ENCODE measurements at places on chromosomes 13 and 19.

DNA sequence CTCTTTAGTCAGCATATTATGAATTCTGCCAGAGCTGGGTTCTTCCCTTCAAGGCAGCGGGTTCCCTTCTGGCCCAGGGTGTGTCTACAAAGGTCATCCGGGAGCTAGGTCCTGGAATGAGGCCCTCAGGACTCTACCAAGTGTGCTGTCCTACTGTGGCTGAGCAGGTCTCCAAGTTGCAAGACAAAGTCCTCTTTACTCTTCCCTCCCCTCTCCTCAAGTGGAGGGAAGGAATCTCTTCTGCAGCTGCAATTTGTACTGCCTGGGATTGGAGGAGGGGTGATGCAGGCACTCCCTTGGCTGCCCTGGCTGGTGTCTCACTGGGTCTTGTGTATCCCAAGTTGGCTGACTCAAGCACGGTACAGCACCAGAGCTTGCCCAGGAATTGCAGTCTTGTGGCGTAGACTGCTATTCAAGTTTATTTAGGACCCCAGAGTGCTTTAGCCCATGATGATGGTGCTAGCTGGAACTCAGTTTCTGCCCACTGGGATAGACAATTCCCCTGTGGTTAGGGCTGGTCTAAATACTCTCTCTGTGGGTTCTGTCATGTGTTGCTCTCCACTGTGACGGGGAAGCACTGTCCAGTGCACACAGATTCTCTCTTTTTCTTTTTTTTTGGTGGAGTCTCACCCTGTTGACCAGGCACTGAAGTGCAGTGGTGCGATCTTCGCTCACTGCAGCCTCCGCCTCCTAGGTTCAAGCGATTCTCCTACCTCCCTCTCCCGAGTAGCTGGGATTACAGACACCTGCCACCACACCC, 28.5 kb downstream of the RFC3 start:
- DNase-seq, result no peak

DNA sequence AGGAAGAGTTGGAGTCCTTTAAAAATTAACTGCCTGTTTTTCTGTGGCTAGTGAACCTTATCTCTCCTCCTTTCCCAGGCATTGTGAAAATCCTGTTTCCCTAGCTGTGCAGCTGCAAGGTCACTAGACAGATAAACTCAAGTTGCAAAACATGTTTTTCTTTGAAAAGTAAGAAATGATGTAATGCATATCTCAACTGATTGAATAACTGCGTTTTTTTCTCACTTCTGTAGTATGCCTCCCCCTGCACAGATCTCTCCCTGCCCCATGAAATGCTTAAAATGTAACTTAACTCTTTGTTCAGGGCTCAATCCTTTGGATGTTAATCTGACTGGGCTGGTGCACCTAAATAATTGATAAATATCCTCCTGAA, 27.7 kb upstream of the CYSLTR2 start:
- DNase-seq, result no peak

DNA sequence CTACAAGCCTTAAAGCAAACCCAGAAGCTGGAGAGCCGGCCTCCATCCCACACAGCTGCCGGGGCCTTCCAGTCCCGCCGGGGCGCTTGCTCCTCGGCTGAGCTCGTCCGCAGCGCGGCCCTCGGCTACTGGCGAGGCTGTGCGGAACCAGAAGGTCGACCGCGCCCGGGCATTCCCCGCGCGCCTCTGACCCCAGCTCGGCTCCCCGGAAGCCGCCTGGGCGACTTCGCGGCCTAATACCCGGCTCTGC, 863 bp downstream of the ANKRD10 start:
- no peak for DNase-seq

DNA sequence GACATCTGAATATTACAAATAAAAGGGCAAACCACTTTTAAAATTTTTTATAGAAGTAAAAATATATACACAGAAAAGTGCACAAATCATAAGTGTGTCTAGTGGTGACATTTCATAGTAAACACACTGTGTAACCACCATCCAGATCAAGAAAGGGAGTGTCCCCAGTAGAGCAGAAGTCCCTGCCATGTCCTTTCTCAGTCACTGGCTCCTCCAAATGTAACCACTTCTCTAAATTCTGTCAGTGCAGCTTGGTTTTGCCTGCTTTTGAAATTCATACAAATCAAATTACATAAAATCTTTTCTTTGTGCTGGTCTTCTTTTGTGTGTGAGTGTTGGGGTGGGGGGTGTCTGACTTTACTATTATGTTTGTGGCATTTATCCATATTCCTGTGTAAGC, 116.5 kb downstream of the RBM26 start:
- DNase-seq, result no peak

- DNase-seq, result no peak
Measured at GRCh38 chr13:58340895-58341294, 709.4 kb downstream of the PCDH17 start.

GRCh38 chr19:54254195-54254906, 2.7 kb downstream of the LILRB5 start:
- DNase-seq, result no peak

GRCh38 chr19:39420769-39421168, 8.3 kb downstream of the PLEKHG2 start:
- DNase-seq, result no peak

DNA sequence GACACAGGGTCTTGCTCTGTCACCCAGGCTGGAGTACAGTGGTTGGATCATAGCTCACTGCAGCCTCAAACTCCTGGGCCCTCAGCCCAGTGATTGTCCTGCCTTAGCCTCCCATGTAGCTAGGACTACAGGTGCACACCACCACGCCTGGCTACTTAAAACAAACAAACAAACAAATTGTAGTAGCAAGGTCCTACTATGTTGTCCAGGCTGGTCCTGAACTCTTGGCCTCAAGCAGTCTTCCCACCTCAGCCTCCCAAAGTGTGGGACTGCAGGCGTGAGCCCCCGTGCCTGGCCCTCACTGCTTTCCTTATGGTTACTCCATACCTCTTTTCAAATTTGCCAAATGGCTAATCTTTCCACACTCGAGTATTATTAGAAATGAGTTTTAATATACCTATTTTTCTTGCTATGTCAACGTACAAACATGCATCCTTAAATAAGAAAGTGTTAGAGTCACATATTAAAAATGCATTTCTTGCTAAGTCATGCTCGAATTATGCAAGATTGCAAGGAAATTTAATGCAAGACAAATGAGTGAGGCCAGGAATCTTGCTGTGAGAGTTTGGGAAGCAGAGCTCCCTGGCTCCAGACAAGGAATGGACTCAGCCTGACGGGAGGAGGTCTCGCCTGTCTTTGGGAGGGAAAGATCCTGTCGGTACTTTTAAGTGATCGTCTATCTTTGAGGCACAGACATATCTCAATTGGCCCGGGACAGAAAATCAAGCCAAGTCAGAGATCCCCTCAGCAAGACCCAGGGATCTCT, 39.4 kb downstream of the RFX2 start:
- no peak for DNase-seq

GRCh38 chr19:1087813-1088415, 7.3 kb downstream of the POLR2E start:
- no peak for DNase-seq

DNA sequence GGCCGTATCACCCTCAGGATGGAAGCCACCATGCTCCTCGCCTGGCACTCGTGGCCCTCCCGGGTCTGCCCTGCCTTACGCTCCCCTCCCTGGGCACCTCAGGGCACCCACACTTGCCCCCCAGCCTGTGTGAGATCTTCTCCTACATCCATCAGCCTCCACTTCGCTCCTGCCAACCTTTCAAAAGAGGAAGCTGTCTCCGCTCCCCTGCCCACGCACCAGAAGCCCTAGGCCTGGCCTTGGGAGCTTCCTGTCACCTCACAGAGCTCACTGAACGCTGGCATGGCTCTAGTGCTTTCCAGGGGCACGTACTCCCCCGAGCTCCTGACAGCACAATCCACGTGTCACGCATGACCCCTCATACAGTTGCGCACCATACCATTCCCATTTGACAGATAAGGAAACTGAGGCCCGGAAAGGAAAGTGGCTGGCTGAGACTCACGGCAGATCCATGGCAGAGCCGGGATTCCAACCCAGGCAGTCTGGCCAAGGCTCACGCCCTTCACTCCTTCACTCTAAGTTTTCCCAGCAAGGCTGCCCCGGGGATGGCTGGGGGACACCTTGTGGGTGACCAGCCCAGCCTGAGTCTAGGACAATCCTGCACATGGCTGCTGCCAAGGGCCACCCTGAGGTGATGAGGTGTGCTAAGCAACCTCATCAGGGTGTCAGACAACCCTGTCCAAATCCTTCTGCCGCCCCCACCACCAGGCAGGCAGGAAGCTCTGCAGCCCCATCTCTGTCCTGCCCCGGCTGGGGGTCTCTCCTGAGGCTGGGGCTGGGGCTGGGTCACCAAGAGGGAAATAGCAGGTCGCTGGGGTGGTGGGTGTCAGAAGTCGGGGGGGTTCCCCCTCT, 19.3 kb downstream of the PPP1R12C start:
- no peak for DNase-seq

DNA sequence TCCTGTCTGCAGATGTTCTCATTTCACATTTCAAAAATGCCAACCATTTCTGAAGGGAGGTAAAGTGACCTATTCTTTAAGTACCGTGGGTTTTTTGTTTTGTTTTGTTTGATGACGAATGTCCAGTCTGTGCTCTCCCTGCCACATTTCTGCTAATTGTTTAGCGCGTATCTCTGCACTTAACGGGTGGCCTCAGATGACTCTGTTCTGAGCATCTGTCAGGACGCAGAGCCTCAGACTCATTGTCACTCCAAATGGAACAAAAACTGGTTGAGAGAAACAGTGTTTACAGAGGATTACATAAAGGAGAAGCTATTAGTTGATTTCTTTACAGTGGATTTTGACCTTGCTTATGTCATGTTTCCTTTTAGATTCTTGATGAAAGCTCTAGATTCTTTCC, 23.7 kb downstream of the TPP2 start:
- DNase-seq, result no peak

- DNase-seq, result no peak
Measured at GRCh38 chr19:46014941-46015686, 7.7 kb downstream of the PGLYRP1 start.

GRCh38 chr19:52621376-52621775, 16.8 kb downstream of the ZNF83 start:
- DNase-seq, result no peak

- DNase-seq, result no peak
Measured at GRCh38 chr19:18999016-18999758, 34.1 kb downstream of the SUGP2 start.

DNA sequence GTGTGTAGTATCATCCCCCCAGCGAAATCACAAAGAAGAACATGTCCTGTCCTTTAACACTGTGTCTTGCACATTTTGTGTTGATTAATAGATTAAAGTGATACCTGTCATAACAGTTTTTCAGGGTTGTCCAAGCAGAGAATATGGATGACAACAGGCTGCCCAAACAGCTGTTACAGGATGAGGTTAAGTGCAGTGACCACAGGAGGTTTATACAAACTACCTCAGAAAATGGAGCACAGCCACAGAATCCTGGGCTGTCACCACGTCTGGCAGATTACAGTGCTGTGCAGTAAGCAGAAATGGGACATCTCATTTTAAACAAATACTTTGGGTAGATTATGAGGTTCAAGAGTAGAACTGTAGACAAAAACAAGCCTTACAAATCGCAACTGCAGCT, 575.6 kb downstream of the DCT start:
- DNase-seq, result no peak

All from RCC 7860 (cell line).